ENCODE measurements at places on chromosomes 7 and 10.

GRCh38 chr10:130960531-130960930 is 351.0 kb downstream of the TCERG1L start:
- DNase-seq, result no peak

GRCh38 chr10:128689667-128690066 is 563.4 kb upstream of the MKI67 start:
- DNase-seq, result no peak

DNA sequence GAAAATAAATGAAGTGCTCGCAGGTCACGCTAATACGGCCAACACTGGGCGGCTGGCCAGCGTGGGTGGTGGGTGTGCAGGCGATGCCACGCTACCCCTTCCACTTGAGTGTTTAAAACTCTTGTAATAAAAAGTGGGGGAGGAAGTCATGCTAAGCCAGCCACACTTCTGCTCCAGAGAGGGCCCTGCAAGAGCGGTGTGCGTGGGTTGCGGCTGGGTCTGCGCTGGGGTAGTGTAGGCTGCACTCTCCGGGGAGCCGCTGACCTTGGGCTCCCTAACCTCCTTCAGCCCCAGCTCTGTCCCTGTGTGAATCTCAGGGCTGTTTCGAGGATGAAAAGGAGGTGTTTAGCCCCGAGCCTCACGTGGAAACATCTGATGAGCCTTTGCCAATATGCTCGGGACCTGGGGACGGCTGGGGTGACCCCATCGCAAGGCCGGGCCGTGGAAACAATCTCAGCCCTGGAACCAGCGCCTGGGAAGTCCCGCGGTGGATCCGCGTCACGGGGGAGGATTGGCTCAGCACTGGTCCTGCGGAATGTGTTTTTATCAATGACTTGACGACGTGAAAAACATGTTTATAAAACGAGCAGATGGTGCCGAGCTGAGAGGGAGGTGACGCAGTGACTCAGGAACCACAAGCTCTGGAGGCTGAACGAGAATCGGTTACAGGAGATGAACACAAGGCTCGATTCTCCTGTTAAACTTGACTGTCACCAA is 278.5 kb downstream of the DNAJB6 start:
- DNase-seq, result no peak

GRCh38 chr10:51462076-51462779 is 237.2 kb downstream of the CSTF2T start:
- DNase-seq, result no peak

GRCh38 chr10:47239211-47239610 is 60.8 kb upstream of the GDF10 start:
- no peak for DNase-seq

- no peak for DNase-seq
These were observed 212.1 kb downstream of the DGKB start for GRCh38 chr7:14690486-14690885.

DNA sequence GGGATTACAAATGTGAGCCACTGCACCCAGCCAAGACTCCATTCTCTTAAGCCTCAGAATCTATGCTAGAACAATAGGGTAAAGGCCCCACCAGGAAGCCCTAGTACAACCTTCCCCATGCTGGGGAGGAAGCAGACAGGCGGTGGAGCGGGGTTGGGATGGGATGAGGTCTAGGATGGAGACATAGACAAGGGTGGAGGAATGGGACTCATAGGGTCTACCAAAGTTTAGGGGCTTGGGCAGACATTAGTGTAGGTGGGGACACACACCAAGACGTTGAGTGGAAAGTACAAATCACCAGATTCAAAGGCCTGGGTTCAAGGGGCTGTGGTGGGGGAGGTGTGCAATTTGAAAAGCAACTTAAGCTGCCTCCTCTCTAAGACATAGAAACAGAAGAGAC is 19.3 kb downstream of the PRSS2 start:
- no peak for DNase-seq

- DNase-seq, result no peak
These were observed 8.2 kb upstream of the CFAP69 start for GRCh38 chr7:90236721-90237289.

DNA sequence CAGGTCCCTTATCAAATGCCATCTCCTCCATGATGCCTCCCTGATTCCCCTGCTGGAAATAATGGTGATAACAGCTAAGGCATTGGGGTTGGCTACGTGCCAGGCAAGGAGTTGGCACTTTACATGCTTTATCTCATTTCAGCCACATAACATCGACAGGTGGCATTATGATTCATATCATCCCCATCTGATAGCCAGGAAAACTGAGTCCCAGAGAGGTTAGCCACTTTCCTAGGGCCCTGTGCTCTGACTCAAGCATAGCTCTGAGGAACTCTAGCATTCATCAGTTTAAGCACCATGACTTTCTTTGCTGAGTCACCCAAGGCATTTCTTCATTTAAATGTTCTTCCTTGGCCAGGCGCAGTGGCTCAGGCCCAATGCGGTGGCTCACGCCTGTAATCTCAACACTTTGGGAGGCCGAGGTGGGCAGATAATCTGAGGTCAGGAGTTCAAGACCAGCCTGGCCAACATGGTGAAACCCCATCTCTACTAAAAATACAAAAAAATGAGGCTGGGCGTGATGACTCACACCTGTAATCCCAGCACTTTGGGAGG is 6.6 kb downstream of the LEP start:
- peak; percentile 18 for DNase-seq

GRCh38 chr7:157357129-157358040 is 20.6 kb downstream of the DNAJB6 start:
- no peak for DNase-seq

- DNase-seq, result no peak
These were observed 525.0 kb upstream of the SEMA3D start for GRCh38 chr7:85711894-85712293.

- DNase-seq, result no peak
These were observed 731.6 kb upstream of the ANKRD30A start for GRCh38 chr10:36393801-36394200.

DNA sequence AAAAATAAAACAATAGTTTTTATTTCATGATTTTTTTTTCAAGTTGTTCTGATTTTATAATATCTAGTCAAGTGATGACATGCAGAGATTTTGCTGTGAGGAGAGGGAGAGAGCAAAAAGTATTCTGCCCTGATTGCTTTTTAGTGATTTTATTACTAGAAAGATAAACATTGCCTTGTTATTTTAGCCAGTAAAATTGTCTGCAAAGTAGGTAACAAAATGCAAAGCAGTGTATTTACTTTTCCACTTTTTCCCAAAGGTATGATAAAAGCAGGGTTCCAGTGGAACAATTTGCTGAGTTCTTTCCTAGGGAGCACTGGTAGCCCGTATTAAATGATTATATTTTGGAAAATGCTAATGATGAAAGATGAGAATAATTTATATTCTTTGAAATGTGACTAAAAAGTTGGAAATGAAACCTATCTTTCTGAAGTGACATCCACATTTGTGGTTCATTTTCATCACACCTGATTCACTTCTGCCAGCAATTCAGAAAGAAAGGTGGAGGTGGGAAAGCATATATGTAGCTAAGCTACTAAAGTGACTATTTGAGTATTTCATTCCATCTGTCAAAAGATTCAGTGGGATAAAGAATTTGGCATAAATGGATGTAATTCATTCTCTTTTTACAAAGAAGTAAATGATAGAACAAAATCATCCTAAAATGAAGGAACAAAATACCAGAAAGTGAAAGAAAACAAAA is 300.3 kb downstream of the ADK start:
- no peak for DNase-seq

DNA sequence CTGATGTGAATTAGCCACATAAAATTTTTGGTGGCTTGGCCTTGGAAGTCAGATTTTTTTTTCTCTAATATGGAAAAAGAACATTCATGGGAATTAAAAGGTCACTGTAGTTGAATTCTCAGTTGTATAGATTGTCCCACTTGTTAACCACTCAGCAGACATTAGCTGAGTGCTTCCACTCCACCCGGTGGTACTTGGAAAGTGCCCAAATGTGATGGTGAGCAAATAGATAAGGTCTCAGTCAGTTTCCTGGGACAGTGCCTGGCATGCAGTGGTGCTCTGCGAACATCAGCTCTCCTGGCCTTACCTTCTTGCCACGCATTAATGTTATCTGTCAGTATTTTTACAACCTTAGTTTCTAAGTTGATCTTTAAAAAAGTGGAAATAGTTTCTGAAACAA is 1.4 kb downstream of the ATP5F1C start:
- DNase-seq, result no peak

GRCh38 chr10:130394832-130395231 is 258.6 kb downstream of the GLRX3 start:
- no peak for DNase-seq

- no peak for DNase-seq
These were observed 210.3 kb upstream of the TCF7L2 start for GRCh38 chr10:112739592-112740353.

DNA sequence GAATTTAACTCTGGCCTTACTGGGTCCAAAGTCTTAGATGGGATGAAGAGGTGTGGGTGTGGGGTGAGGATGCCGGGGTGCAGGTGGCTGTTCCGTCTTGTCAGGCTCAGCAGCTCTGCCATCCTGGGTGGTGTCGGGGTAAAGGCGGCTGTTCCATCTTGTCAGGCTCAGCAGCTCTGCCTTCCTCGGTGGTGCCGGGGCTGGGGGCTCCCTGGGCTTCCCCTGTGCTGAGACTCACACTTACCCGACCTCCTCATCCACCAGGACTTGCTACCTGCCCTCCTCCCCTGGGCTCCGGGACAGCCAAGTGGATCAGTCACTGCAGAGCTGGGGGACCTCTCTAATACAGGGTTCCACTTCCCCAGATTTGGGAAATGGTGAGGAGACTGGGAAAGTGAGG is 244.3 kb upstream of the SHH start:
- DNase-seq, result no peak

DNA sequence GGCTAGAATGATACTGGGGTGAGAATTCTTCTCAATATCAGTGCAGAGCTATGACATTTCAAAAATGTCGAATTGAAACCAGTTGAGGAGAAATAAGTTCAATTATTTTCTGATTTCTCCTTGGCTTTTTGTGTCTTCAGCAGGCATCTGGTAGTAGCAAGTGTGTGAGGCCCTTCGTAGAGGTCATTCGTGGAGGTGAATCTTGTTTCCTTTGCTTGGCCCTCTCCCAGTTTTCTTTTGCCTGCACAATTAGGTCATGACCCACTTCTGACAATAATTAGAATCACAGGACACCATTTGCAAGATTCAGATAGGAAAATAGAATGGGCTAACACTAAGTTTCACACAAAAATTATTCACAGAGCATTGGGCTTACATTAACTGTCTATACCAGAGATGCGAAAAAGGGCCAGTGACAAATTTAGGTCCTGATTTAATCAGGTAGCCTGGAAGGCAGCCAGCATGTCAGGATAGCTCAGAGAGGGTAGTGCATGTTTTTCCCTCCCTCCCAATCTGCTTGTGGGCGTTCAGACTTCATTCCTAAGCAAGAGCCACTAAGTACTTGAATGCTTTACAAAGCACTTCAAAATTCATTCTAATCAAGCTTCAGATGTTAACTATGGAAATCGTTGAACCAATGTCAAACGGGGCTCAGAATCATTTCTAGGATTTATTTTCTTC is 24.0 kb upstream of the A1CF start:
- no peak for DNase-seq

- no peak for DNase-seq
These were observed 37.8 kb upstream of the CACUL1 start for GRCh38 chr10:118792526-118792925.

- DNase-seq, result no peak
These were observed 254.1 kb downstream of the RELN start for GRCh38 chr7:103735377-103735776.

DNA sequence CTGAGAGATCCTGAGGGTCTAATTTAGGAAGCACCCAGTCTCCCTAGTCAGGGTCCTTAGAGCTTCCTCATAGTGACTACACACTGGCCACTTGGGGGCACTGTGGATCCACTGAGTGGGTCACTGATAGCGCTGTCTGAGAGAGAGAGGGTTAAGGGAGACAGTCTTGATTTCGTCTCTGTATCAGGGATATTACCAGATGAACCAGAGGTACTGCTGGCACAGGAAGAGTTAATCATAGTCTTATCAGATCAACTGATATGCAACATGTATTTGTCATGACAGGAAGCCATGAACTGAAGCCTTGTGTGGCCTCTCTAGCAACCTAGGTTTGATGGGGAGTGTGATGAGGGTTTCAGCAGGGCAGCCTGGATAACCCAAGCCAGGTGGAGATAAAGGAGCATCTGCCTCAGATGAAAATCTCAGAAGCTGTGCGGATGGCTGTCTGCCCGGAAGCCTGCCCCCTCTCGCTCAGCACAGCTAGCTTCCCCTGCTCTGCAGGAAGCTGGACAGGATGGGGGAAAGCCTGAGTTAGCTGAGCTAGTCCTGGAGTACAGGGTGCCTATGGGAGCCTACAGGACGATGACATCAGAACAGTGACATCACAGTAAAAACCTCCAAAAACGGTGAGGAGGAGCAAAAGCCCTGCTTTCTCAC is 214.0 kb upstream of the PRSS1 start:
- DNase-seq, result peak; percentile 76

DNA sequence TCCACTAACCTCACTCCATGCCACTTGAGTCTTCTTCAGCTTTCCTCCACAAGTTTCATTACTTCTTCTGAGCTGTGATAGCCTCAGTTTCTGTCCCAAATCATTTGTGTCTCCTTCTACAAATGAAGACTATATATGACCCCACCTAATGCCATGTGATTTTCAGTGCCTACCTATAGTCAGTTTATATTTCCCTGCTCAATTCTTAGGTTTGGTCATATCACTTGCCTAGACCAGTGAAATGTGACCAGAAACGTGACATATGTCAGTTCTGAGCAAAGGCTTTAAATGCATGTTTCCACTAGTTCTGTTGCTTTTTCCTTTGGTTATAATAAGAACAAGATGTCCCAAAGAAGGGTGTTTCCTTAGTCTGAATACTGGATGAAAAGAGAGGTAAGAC is 24.6 kb upstream of the REEP3 start:
- no peak for DNase-seq

DNA sequence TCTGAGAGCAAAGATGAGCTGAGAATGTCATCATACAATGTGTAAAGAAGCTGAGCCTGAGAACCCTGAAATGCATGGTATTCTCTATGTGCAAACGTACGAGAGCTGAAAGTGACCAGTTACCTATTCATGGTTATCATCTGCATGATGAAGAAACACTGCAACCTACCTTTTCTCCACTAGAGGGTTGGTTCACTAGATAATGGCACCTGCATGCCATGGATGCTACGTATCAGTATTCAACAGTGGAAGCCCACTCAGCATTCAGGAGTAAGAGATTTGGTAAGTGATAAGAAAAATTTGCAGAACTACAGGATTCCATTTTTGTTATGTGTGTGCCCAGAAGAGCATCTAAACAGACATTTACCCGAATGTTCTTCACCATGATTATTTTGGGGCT is 145.4 kb downstream of the PTPRN2 start:
- peak; percentile 22 for DNase-seq

GRCh38 chr10:131146790-131147189 is 164.7 kb downstream of the TCERG1L start:
- DNase-seq, result no peak

GRCh38 chr7:133709036-133709880 is 417.9 kb upstream of the LRGUK start:
- no peak for DNase-seq
